ENCODE measurements at places on chromosomes 1 and 21.

- DNase-seq: no peak
Measured at GRCh38 chr1:205809942-205810345, 3.1 kb downstream of the SLC41A1 start.

- DNase-seq: no peak
Measured at GRCh38 chr1:31725777-31726535, 22.1 kb upstream of the COL16A1 start.

GRCh38 chr1:217135569-217135915 is 412.3 kb upstream of the ESRRG start:
- no peak for DNase-seq

DNA sequence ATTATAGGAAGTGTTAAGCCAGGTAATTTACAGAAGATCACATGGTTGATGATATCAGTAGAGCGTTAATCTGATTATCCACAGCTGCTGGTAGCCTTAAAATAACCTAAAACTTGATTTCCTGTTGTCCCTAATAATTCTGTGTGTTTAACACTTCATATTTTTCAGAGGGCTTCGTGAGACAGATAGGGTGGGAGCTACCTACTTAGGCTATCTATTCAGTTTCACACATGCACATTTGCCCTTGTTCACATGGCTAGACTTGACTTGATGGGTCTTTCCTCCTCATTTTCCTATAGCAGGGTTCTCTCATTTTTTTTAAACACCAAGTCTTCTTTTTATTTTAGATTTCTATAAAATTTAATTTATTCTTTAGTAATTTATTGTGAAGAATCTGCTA is 11.0 kb downstream of the BACH1 start:
- DNase-seq: no peak

DNA sequence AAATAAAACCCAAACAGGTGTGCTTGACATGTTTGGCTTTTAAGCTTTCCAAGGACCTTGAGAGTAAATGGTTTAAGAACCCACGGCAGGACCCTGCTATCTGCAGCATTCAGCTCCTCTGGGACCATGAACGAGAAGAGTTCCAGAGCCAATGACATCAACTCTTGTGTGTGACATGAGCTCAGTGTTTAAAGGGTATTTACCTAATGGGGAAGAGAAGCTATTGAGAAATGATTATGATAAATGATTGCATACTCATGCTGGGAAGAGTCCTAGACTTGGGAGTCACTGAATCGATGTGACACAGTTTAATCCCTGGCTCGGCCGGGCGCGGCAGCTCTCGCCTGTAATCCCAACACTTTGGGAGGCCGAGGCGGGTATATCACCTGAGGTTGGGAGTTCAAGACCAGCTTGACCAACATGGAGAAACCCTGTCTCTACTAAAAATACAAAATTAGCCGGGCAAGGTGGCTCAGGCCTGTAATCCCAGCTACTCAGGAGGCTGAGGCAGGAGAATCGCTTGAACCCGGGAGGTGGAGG is 55.4 kb downstream of the KANK4 start:
- no peak for DNase-seq

- DNase-seq: no peak
Measured at GRCh38 chr21:42601656-42602055, 51.8 kb upstream of the PDE9A start.

DNA sequence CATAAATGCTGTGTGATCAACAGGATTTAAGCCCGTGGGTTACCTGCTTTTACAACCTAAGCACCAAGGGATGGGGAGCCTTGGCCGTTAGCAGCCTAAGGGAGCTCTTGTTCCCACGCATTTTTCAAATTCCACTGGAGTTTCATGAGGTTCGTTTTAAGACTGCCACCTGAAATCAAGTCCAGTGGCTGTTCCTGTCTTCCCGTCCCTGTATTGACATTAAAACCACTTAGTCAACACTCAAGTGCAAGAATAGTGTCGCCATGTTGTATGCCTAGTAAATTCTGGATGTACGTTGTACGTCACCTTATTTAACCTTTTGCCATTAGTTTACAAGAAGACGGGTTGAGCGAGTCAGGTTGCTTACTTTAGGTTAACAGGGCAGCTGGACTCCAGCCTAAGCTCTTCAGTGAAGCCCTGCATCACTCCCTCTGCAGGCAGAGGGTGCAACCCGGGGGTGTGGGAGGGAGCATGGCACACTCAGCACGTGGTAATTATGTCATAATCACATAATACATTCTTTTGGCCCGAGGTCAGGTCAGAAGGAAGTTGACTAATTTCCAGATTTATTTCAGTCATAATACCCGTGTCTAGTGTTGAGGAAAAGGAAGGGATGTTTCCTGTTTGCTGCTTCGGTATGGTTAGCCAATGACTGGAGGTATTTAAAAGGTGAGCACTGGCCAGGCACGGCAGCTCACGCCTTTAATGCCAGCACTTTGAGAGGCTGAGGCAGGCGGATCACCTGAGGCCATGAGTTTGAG is 42.5 kb downstream of the CNST start:
- no peak for DNase-seq

DNA sequence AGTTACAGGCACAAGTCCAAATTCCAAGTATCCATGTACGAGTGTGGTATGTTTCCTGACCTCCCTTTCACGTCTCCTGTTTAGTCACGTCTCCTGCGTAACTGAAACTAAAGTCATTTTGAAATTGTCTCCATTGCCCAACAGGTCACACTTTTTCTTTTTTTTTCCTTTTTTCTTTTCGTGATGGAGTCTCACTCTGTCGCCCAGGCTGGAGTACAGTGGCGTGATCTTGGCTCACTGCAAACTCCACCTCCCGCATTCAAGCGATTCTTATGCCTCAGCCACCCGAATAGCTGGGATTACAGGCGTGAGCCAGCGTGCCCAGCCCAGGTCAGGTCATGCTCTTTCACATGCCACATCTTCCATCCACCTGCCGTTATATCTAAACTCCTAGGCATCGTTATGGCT is 38.2 kb downstream of the L1TD1 start:
- DNase-seq: no peak

DNA sequence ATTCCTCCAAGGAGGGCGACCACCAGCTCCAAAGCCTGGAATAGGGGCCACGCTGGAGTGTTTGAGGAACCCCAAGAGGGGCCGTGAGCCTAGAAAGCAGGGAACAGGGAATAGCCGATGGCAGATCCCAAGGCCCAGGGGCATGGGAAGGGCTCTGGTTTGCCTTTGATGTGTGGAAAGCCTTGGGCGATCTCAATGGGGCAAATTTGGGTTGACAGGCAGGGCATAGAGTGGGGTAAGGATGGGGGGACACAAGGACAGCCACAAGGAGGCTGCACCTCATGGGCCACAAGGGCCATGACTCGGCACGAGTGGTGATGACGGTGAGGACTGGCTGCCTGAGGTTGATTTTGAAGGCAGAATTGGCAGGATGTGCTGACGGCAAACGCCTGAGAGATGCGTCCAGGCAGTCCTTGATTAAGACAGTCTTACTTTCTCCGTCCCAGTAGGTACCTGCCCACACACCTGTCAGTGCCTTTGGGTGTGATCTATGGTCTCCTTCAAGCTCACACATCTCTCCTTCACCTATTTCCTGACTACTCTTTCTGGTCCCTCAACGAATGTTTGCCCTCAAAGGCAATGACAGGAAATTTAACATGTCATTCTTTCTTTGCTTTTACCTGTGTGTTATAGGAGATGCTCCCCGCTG is 2.0 kb upstream of the TMPRSS3 start:
- DNase-seq: no peak

DNA sequence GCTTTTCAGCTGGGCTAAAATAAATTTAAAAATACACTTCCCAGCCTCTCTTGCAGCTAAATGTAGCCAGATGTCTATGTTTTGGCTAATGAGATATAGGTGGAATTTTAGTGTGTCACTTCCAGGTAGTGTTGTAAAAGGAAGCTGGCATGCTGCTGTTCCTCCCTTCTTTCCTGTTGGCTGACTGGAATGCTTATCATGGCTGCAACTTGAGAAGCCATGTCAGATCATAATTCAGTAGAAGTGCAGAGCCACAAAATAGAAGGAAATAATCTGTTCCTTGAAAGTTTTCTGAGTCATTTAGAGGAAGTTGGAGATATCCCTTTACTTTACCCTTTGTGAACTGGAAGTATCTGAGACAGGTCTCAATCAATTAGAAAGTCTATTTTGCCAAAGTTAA is 10.9 kb upstream of the RBM15 start:
- DNase-seq: no peak

DNA sequence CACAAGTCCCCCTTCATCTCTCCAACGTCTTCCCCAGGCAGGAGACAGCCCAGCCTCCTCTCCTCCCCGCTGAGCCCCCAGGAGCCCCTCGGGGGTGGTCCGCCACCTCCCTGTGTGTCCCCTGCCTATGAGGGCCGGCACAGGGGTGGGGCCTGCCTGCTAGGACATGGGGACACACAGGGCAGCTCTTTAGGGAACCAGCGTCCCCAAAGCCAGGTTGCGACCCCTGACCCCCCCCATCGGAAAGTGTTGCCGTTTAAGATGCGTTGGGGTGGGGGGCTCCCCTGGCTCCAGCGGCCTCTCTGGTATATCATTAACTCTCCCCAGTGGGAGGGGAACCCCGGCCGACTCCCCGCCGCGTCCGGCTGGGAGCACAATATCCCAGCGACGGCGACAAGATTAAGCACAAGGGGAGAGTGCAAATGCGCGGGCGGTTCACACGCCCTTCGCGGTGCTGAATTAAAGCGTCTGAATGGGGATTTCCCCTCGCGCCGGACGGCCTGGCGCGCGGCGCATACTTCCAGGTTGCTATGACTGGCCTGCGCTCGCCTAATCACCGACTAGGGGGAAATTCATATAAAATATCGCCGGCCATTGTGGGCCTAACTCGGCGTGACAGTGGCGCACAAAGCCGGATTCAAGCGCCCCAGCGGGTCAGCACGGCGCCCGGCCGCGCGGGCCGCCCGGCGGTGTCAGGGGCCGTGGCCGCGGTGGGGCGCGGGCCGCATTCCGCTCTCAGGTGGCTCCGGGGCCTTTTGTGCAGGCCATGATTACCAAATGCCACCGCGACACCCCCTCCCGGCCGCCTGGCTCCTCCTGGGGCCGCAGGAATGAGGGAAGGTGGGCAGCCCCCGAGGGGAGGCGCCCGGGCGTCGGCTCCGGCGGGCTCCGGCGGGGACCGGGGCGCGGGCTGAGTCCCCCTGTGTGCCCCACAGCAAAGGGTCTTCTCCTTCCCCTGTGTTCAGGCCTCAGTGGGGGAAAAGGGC is 30.9 kb downstream of the WNT3A start:
- no peak for DNase-seq

- DNase-seq: no peak
Measured at GRCh38 chr1:115624859-115625258, 16.9 kb upstream of the VANGL1 start.

DNA sequence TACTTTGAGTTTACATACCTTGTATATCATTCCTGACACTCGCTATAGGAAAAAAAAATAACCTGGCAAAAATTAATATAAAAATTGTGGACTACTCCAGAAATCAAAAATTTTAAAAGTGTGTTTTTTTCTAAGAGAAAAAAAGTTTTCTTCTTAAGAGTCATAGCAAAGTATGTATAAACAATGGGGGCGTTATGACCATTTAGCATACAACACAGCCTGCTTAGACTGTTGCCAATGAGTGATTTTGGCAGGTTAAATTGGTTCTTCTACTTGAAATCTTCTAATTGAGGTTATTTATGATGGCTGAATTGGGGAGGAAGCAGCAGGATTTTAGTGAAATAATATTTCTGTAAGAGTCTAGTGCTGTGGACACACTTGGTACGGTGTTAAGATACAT is 130.5 kb upstream of the USH2A start:
- no peak for DNase-seq

DNA sequence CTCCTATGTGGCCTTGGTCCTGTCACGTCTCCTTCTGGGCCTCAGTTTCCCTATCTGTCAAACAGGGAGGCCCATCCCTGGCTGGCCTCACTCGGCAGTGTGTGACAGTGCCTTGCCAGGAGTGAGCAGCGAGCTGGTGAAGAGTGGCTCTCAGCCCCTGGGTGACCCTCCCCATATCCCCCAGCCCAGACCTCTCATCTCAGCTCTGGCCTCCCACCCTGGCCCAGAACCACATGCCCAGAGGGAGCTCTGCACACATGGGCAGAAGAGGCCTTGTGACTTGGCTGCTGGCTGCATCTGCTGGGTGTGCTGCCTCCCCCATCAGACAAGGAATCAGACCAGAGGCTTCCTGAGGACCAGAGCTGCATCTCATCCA is 19.5 kb upstream of the PADI1 start:
- no peak for DNase-seq

DNA sequence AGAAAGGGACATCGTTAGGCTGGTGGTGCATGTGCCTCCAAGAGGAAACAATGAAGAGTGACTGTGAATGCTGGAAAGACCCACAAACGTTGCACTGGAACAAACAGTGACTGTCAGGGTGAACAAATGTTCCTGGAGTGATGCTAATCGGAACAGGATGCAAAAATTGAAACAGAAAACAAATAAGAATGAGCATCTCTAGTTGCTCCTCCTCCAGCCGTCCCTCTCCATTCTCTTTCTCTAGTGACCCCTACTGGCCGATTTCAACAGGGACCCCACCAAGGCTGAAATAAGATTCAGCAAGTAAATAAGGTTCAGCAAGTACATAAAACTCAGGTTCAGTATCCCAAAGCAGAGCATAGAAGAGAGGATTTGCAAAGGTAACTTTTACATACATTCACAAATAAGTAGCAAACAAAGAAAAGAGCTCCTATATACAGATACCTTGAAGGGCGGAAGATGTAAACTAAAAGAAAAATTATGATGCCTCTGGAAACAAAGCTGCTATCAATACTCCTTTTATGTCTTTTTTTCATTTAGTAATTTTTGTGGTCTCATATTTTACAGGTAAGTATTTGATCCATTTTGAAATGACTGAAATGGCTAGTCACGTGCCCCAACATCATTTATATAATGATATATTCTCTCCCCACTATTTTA is 836.1 kb upstream of the ADAMTS5 start:
- DNase-seq: no peak

DNA sequence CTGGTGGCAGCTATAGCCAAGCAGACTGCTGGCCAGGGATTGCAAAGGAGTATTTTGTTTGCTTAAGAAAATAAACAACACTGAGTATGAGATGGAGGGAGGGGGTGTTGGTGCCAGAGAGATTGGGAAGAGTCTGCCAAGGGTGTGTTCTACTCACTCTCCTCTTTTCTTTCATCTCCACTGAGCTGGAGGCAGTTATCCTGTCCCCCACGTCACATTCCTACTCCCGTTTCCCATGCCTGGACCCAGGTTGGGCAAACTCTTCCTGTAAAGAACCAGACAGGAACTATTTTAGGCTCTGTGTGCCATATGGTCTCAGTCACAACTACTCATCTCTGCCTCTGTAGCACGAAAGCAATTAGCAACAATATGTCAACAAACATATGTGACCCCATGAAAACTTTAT is 1.4 kb upstream of the IL24 start:
- DNase-seq: no peak

- DNase-seq: no peak
Measured at GRCh38 chr1:11736746-11737639, 1.1 kb downstream of the AGTRAP start.

- no peak for DNase-seq
Measured at GRCh38 chr21:33643658-33644311, 1.5 kb downstream of the ITSN1 start.

All from cortex of kidney (tissue), 1 donor.